ENCODE measurements at places on chromosomes 7 and 10.

- no peak for DNase-seq
Observed at GRCh38 chr7:44189286-44189992, at the start of gene GCK. Gene GCK, minus strand, starts transcription at chr7:44189439. Its CDS starts 486 bp downstream, at chr7:44188953.

GRCh38 chr10:77045085-77045484 lies 592.5 kb downstream of the KCNMA1 start:
- peak; percentile 25 for DNase-seq

GRCh38 chr7:148447221-148447849 lies 143.2 kb upstream of the C7orf33 start:
- DNase-seq: peak; percentile 2

DNA sequence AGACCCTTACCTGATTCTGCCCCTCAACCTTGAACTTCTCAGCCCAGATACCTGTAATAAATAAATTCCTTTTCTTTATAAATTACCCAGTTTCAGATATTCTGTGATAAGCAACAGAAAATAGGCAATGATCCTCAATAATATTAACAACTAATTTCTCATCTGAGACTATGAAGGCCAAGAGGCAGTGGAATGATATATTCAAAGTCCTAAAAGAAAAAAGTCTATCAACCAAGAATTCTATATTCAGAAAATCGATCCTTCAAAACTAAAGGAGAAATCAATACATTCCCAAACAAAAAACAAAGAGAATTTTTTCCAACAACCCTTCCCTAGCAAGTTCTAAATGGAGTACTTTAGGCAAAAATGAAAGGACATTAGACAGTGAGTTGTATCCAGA lies 279.6 kb downstream of the PTPRN2 start:
- DNase-seq: no peak

DNA sequence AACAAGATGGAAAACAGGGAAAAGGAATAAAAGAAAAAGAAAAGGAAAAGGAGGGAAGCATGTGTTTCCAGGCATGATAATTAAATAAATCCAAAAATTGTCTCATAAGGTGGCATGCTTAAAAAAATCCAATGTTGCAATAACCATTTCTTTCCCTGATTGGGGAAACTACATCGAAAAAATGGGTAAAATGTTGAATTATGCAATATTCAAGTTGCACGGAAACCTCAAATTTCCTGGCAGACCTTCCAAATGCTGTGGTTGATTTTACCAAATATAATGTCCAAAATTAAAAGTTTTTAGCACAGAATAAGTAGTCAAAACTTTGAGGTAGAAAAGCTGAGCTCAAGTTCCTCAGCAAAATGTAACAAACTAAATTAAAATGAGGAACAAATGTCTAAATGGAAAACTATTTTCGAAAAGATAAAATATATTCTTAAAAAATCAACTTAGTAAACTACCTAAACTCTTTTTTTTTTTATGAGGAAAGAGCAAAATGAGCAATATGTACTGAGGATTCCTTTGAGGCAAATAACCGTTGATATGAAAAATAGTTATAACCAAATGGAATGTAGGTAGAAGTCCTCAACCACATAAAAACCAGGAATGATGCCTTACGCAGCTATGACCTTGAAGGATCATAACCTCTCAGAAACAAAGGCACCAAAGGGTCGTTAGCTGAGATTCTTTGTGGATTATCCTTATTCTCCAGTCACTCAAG lies 52.6 kb downstream of the MACC1 start:
- DNase-seq: peak; percentile 82

- DNase-seq: no peak
Observed at GRCh38 chr7:7048213-7048612, 134.1 kb upstream of the C1GALT1 start.
